ENCODE measurements at places on chromosomes 12 and 14. TPM values are rescaled to one million over a fixed set of nuclear protein-coding genes. Genes with fewer than 3 reads are reported as not detected.

Gene KRT72
- total RNA-seq, result not detected

Gene SMIM10L1
- total RNA-seq, result 11.8 TPM

- peak; percentile 62 for DNase-seq
Observed at GRCh38 chr14:54902143-54902520, 494 bp downstream of the GCH1 start.

- DNase-seq, result no peak
Observed at GRCh38 chr14:33811721-33812120, 139.2 kb downstream of the EGLN3 start.

All from HepG2 (cell line).